ENCODE measurements at places on chromosomes 5 and 9.

- DNase-seq = no peak
These were observed 23.1 kb downstream of the NIM1K start for GRCh38 chr5:43215073-43215631.

- no peak for DNase-seq
These were observed 52.7 kb upstream of the TJP2 start for GRCh38 chr9:69121155-69122081.

DNA sequence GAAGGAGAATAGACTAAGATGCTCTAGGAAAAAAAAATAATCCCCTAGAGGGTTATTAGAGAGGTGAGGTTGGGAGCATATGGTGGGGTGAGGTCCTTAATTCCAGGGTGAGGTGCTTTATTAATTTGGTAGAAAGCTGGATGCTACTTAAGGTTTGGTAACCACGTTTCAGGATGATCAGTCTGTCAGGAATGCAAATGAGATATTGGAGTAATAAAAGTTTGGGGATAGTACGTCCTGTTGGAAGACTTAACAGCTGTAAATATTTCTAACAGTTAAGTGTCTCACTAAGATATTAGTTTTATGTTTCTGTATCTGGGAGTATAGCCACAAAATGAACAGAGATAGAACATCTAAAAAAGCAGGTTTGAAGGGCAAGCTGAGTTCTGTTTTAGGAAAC lies 578.9 kb downstream of the CETN3 start:
- no peak for DNase-seq

- no peak for DNase-seq
These were observed 168.4 kb upstream of the SMIM23 start for GRCh38 chr5:171617266-171617665.

DNA sequence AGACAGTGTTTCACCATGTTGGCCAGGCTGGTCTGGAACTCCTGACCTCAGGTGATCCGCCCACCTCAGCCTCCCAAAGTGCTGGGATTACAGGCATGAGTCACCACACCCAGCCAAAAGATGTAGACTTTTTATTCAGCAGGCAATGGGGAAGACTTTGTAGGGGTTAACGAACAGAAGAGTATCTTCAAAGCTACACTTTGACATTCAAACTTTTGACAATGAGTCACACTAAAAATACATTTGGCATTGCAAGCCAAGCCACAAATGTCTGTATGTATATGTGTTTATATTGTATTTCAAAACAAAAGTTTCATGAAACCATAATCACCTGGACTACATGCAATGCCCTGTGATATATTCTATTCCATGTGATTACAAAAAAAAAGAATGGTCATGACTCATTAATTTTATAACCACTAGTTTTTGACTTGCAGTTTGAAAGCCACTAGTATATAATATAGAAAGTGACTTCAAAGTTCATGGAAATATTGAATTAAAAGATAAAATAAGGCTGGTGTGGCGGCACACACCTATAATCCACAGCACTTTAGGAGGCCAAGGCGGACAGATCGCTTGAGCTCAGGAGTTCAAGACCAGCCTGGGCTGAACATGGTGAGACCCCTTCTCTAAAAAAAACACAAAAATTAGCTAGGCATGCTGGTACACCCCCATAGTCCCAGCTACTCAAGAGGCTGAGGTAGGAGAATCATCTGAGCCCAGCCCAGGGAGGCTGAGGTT lies 8.3 kb downstream of the DIMT1 start:
- DNase-seq = no peak

- DNase-seq = no peak
These were observed 318.0 kb downstream of the ADAMTS6 start for GRCh38 chr5:65163698-65164097.

GRCh38 chr5:42894057-42894456 lies 82.4 kb upstream of the SELENOP start:
- no peak for DNase-seq

- no peak for DNase-seq
These were observed 29.0 kb upstream of the FSD1L start for GRCh38 chr9:105418588-105419500.

DNA sequence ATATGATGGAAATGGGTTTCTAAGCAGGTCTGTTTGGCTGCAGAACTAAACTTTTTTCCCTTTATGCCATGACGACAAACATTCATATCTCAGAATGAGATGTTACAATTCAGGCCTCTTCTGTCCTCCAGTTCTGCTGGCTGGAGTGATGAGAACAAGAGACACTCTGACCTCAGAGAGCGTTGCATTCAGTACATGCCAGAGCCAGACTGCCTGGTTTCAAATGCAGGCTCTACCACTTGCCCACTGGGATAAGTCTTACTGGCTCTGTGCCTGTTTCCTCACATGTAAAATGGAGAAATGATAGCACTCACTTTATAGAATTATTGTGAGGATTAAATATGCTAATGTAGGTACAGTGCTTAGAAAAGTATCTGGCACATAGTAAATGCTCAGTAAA lies 24.8 kb upstream of the TOMM5 start:
- DNase-seq = no peak

- DNase-seq = no peak
These were observed 267.0 kb upstream of the NUDT12 start for GRCh38 chr5:103829585-103829984.

GRCh38 chr9:134313470-134313869 lies 12.8 kb upstream of the RXRA start:
- DNase-seq = no peak

DNA sequence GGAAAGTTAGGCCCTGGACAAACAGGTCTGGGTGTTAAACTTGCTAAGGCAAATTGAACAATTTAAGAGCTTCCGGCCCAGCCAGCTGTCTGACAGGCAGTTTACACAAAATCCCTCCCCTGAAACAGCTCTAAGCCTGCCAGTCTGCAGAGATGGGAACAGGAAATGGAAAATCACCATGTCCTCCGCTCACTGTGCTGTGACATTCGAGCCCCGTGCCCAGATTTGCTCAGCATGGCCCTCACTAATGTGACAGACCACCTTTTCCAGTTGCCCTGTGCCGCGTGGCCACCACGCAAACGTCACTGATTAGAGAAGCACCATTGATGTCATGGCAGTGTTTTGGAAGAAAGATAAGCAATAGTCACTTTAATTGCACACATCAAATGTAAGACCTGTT lies 41.0 kb downstream of the CCNJL start:
- no peak for DNase-seq

DNA sequence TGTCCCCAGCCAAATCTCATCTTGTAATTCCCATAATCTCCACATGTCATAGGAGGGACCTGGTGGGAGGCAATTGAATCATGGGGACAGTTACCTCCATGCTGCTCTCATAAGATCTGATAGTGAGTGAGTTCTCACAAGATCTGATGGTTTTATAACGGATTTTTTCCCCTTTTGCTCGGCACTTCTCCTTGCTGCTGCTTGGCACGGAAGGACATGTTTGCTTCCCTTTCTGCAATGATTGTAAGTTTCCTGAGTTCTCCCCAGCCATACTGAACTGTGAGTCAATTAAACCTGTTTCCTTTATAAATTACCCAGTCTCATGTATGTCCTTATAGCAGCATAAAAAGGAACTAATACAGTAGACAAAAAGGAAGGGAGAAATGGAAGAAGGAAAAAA lies 76.7 kb upstream of the CCNG1 start:
- DNase-seq = no peak

GRCh38 chr9:72315510-72316311 lies 49.3 kb downstream of the ZFAND5 start:
- no peak for DNase-seq

GRCh38 chr5:83657807-83658525 lies 62.7 kb downstream of the HAPLN1 start:
- no peak for DNase-seq
